ENCODE measurements at places on chromosomes 7 and 10. TPM values are rescaled to one million over a fixed set of nuclear protein-coding genes. Genes with fewer than 3 reads are reported as not detected.

Gene ZCCHC24
- total RNA-seq = 3.7 TPM

Gene FAM20C
- total RNA-seq = 10.3 TPM

Gene COBL
- total RNA-seq = 23.8 TPM

Gene IL2RA
- not detected for total RNA-seq

Gene ASIC3
- 1.1 TPM for total RNA-seq

Gene ITIH5
- total RNA-seq = not detected

Gene HOXA11
- 7.1 TPM for total RNA-seq

Gene PTPN12
- 92.7 TPM for total RNA-seq

Gene SLC39A12
- not detected for total RNA-seq

Gene PCLO
- total RNA-seq = 0.17 TPM

Gene MBL2
- not detected for total RNA-seq

Gene SYT15B
- total RNA-seq = 0.07 TPM

Gene NUTM2E
- not detected for total RNA-seq

Gene FBXO24
- 1.3 TPM for total RNA-seq

Gene SPDYE11
- 0.54 TPM for total RNA-seq

Gene SORCS3
- not detected for total RNA-seq

Gene TLL2
- total RNA-seq = 0.12 TPM

Gene GLI3
- 2.9 TPM for total RNA-seq

Gene AQP1
- total RNA-seq = 0.26 TPM

Gene MEIG1
- not detected for total RNA-seq

Gene PDZD7
- 0.52 TPM for total RNA-seq

Gene SLC13A1
- not detected for total RNA-seq

Gene TRPV6
- total RNA-seq = not detected

Gene KCP
- total RNA-seq = not detected

Gene BMPER
- 3.0 TPM for total RNA-seq

Gene FAM25A
- not detected for total RNA-seq

Gene SMARCD3
- 39.0 TPM for total RNA-seq

All from NCI-H460 (cell line).